Activated CD8-positive, alpha-beta memory T cell treated with anti-CD3 and anti-CD28 coated beads for 1 hour (primary cell): ENCODE measurements at places on chromosomes 6 and 20.

DNA sequence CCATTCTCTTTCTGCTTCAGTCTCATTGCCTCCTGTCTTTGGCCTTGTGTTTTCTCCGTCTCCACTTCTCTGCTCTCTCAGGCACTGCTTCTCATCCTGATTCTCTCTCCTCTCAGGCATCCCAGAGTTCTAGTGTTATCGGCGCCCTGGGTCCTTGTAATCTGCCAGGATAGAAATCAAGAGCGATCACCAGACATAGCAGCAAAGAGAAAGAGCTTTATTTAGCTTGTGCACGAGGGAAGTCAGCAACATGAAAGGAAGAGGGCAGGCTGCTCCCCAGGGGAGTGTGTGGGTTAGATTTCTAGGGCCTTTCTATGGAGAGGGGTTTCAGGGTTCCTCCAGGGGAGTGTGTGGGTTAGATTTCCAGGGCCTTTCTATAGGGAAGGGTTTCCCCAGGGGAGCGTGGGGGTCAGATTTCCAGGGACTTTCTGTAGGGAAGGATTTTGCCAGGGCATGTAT is 32.5 kb downstream of the SUN5 start:
- DNase-seq: no peak

GRCh38 chr6:16979677-16980370 is 122.0 kb upstream of the STMND1 start:
- DNase-seq: no peak

DNA sequence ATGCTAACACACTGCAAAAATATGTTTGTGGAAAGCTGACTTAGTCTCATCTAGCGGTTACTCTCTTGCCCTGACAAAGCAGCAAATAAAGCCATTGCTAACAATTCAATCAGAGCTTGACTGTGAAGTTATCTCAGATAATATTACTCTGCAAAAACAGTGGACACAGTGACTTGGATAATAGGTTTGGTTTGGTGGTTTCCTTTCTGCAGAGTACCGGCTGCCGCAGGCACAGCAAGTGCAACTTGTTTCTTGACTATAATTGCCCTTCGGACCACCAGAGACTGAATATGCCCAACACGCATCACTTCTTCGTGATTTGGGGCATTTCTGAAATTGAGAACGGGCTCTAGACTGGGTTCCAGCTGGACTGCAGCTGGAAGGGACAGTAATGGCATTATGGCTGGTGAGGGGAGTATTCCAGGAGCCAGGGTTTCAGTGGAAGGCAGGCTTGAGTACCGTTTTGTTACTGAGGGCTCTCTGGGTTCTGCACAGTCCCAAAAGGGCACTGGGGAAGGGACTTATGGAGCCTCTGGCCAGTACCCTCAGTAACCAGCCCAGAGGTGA is 40.0 kb downstream of the DSTN start:
- no peak for DNase-seq

- DNase-seq: no peak
Observed at GRCh38 chr6:89729818-89730217, 89.8 kb downstream of the MDN1 start.

- no peak for DNase-seq
Observed at GRCh38 chr6:45470131-45470738, 92.5 kb upstream of the SUPT3H start.

GRCh38 chr20:47768016-47768824 is 17.1 kb downstream of the SULF2 start:
- no peak for DNase-seq

DNA sequence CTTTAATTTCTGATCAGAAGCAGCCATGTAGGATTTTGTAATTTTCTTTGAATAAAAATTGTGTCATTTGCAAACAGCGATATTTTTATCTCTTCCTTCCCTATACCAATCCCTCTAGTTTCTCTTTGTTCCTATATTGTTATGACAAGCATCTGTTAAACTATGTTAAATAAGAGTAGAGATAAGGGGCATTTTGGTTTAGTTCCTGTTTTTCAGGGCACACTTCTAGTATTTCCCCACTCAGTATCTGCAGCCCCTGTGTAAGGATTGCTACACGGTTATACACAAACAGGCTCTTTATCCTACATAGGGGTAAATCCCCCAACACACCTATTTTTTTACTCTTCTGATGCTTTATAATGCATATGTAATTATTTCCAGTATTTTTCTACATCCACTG is 42.1 kb downstream of the TRERF1 start:
- no peak for DNase-seq

DNA sequence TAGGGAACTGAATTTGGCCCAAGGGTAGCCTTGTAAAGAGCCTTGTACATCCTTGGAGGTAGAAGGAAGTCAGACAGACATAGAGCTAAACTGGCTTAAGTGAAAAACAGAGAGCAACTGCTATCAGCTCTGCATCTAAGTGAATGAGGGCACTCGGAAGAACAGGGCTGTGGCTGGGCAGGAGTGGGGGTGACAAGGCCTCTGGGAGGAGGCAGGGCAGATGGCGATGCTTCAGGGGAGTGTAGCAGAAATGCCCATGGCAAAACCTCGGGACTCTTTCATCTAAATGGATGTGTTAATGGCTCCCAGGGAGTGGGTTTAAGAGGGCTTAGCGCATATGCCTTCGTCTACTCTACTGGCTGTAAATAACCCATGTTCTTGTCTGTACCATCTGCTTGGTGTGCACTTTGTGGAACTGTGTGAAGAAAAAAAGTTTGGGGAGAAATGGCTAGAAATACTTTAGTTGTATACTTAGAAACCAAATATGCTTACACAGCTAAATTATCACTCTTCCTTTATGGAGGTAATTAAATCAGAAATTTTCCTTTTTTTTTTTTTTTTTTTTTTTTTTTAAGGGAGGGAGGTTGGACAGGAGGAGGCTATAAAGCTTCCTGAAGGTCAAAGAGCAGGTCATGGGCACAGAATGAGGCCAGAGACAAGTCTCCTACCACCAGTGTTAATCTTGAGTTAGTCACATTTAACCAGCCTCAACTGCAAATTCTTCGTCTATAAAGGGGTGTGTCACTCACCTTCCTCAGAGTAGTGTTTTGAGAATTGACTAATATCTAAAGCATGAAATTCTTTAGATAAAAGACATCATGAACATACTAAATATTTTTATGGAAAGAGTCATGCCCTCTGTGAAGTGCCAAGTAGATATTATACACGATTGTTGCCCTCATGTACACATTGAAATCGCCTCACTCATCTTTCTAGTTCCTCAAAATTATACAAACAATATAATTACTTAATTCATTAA is 60.9 kb downstream of the FYN start:
- DNase-seq: no peak

GRCh38 chr6:119241111-119241465 is 108.5 kb downstream of the MAN1A1 start:
- no peak for DNase-seq

DNA sequence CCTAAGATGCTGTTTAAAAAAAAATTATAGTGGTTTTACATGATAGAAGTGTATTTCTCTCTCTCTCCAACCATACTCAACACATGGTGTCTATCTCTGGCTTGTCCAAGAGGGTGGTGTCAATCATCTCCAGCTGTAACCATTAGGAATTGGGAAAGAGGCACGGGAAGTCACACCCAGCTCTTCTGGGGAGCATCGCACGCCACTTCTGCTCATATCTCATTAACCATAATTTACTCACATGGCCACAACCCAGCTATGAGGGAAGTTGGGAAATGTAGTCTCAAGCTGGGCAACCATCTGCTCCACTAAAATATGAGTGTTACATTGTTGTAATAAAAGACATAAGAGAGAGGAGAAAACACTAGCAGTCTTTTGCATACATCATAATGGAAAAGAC is 30.4 kb upstream of the TSHZ2 start:
- no peak for DNase-seq

GRCh38 chr6:30849903-30850651 is 34.2 kb upstream of the DDR1 start:
- DNase-seq: no peak

- DNase-seq: no peak
Observed at GRCh38 chr20:16671753-16672152, 58.1 kb upstream of the SNRPB2 start.

DNA sequence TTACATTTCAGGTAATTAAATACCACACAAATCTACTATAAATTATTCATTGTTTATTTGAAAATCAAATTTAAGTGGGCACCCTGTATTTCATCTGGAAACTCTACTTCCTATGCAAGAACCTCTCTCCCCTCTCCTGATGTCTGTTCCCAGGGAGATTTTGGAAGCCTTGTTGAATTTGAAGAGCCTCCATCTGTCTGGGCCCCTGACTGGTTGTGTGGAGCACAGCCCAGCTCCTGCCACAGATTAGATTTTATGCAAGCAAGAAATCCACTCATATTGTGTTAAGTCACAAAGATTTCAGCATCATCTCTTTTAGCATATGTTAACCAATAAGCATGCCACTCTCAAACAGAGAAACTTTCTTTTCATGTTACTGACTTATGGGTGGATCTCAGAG is 451.2 kb downstream of the TFAP2B start:
- DNase-seq: no peak

- no peak for DNase-seq
Observed at GRCh38 chr20:45329497-45330319, 18.5 kb downstream of the SDC4 start.

GRCh38 chr20:38224531-38224930 is 36.0 kb downstream of the KIAA1755 start:
- no peak for DNase-seq

GRCh38 chr6:16338577-16339264 is 100.3 kb downstream of the GMPR start:
- no peak for DNase-seq

GRCh38 chr6:148971031-148971927 is 224.4 kb downstream of the UST start:
- no peak for DNase-seq

DNA sequence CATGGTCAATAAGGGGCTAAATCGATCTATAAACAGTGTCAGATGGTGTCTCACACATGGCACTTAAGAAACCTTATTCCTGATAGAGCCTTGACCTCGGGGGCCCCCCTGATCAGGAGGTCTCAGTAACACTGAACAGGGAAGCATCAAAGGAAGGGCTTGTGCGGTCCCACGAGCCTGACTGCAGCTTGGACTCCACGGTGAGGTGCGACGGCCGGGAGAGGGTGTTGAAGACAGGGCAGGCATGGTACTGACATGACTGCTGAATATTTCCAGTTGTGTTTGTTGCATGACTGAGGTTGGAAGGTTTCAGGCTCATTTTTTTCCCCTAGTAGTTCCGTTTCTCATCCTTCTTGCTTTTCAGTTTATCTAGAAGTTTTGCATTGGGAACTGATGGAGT is 107.1 kb upstream of the JAG1 start:
- DNase-seq: no peak

GRCh38 chr20:18388860-18389259 is 78.0 kb downstream of the DZANK1 start:
- no peak for DNase-seq

GRCh38 chr20:3233131-3233990 is 5.6 kb downstream of the SLC4A11 start:
- no peak for DNase-seq

GRCh38 chr20:54668271-54669039 is 193.1 kb downstream of the DOK5 start:
- DNase-seq: no peak

- no peak for DNase-seq
Observed at GRCh38 chr20:24148372-24148771, 159.8 kb upstream of the GGTLC1 start.

DNA sequence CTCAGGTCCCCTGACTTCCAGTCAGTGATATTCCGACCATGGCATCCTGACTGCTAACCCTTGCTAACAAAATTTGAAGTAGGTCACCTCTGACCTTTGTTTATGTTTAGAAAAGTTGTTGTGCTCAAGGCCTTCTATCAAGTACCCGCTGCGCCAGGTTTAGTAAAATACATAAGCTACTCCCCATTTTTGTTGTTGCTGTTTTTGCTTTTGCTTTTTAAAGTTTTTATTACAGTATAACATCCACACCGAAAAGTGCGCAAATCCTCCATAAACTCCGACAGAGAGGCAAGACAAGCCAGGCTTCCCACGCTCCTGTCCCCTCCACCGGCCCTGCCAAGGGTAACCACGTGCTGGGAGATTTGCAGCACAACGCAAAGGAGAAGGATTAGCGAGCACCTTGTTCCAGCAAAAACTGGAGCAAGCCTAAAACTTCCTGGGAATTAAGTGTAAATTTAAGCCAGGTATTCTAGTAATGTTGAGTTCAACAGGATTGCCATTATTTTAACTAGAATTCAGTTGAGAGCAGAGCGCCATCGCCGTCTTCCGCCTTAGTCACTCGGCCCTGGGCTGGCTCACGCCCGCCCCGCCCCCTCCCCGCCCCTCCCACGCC is 17.8 kb upstream of the HMGN4 start:
- DNase-seq: no peak

GRCh38 chr6:74356391-74356790 is 660.4 kb downstream of the CD109 start:
- no peak for DNase-seq

GRCh38 chr6:57075092-57075491 is 14.9 kb upstream of the ZNF451 start:
- no peak for DNase-seq

DNA sequence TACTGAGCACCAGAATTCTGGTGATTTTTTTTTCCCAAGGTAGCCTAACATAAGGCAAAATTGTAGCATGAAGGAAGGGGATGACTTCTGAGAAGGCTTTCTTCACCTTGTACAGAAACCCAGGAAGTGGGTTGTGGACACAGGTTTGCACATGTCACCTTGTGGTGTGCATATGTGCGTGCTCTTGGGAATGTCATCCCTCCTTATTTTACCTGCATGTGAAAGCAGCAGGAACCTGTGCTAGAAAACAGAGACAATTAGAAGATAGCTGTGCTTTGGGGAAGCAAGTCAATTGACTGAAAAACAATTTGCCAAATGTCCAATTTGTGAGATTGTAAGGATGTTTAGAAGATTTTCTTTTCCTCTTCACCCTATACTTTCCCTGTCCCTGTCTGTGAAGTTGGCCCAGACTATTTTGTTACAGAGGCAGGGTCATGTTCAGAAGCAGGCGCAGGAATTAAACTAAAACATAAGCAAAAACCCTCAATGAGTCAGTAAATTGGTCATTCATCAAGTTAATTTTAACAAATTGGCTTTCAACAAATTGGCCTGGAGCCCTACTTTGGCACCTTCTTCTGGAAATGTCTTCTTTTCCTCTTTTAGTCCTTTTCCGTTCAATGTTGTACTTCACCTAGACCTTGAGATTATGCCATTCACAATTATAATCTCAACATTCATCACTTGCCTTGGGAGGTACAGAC is 261.2 kb downstream of the ADGB start:
- no peak for DNase-seq

- no peak for DNase-seq
Observed at GRCh38 chr6:24710519-24711303, 8.2 kb downstream of the C6orf62 start.

DNA sequence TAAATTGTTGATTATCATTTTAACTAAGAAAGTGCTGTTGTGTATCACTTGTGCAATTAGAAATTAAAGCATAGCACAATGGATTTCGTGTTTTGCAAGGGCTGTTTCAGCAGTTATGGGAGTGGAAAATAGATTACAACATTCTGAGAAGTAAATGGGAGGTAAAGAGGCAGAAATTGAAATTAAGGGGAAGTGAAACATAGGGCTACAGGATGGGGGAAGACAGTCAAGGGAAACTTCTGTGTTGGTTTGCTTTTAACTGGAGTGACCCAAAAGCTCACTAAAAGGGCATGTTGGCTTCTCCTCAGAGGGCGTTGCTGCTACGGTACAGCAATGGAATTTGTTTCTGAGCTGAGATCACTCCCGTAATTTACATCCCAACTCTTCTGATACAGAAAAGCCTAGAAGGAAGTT is 147.5 kb downstream of the BCAS1 start:
- DNase-seq: no peak
